ENCODE measurements at places on chromosomes 16 and 17.

DNA sequence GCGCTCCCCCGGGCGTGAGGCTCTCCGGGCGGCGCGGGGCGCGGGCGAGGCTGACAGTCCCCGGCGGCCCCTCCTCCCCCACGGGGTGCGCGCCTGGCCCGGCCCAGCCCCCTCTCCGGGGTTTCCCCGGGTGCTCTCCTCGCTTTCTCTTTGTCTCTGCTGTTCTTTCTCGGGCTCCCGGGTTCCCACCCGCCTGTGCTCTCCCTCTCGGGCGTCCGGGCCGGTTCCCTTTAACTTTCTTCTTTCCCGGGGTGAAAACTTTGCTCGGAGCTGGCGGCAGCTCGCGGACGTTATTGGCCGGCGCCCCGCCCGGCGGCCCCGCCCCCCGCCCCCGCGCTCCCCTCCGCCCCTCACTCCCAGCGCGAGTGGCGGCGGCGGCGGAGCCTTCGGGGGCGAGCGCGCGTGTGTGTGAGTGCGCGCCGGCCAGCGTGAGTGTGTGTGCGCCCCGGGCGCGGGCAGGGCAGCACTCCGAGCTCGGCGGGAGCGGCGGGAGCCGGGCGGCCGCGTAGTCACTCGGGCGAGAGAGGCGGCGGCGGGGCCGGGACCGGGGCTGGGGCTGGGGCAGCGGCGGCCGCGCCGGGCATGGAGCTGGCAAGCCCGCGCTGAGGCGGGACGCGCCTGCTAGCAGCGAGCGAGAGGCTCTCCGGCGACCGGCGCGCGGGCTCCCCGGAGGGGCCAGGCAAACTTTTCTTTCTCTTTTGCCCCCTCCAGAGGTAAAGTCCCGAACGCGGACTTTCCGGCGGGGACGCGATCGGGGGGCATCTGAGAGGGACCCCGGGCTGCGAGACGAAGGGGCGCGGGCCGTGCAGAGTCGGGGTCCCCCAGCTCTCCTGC, at the start of gene NTN1:
Gene NTN1 (plus strand): TSS at position 353 of the 834 bp plus-strand sequence. CDS start 864 bp downstream, outside the sequence.
- peak; percentile 54 for DNase-seq

- DNase-seq: no peak
These were observed 250.3 kb upstream of the CDH11 start for GRCh38 chr16:65372171-65372570.

- no peak for DNase-seq
These were observed 17.4 kb downstream of the C16orf87 start for GRCh38 chr16:46813611-46814010.

- no peak for DNase-seq
These were observed 19.7 kb upstream of the PIK3R5 start for GRCh38 chr17:8985054-8985701.

- DNase-seq: no peak
These were observed 3.0 kb downstream of the PLSCR3 start for GRCh38 chr17:7391307-7391706.

DNA sequence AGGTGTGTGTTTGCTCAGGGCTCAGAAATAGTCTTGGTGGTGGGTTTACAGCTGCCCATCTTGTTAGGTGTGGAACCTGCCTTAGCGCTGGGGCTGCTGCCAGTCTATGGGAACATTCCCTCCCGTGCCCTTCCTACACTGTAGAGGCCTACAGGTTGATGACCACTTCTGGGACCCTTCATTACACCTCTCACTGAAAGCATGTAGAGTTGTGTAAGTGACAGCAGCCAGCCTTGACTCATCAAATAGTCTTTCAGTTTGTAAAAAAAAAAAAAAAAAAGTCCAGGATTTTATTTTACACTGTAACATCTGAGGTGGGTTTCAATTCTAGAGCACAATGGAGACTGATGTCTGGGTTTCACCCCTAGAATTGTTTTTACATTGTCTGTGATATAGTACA, 193.9 kb downstream of the SPECC1 start:
- no peak for DNase-seq

DNA sequence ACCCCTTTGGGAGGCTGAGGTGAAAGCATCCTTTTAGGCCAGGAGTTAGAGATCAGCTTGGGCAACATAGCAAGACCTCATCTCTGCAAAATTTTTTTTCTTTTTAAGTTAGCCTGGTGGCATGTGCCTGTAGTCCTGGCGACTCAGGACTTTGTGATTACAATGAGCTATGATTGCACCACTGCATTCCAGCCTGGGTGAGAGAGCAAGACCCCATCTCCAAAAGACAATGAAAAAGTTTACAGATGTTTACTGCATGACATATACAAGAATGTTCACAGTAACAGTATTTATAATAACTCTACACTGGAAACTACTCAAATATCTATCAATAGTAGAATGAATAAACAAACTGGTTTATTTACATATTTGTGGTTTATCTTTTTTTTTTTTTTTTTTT, 33.1 kb upstream of the CCL22 start:
- DNase-seq: no peak

- DNase-seq: no peak
These were observed 13.4 kb downstream of the FBF1 start for GRCh38 chr17:75927286-75927922.

GRCh38 chr17:10757647-10758046, 27.8 kb upstream of the TMEM220 start:
- DNase-seq: no peak

GRCh38 chr16:14309906-14310305, 238.8 kb downstream of the MRTFB start:
- DNase-seq: no peak

GRCh38 chr17:81035521-81036196, 708 bp downstream of the BAIAP2 start:
- no peak for DNase-seq

GRCh38 chr17:81252326-81252986, 13.3 kb downstream of the NDUFAF8 start:
- DNase-seq: no peak

DNA sequence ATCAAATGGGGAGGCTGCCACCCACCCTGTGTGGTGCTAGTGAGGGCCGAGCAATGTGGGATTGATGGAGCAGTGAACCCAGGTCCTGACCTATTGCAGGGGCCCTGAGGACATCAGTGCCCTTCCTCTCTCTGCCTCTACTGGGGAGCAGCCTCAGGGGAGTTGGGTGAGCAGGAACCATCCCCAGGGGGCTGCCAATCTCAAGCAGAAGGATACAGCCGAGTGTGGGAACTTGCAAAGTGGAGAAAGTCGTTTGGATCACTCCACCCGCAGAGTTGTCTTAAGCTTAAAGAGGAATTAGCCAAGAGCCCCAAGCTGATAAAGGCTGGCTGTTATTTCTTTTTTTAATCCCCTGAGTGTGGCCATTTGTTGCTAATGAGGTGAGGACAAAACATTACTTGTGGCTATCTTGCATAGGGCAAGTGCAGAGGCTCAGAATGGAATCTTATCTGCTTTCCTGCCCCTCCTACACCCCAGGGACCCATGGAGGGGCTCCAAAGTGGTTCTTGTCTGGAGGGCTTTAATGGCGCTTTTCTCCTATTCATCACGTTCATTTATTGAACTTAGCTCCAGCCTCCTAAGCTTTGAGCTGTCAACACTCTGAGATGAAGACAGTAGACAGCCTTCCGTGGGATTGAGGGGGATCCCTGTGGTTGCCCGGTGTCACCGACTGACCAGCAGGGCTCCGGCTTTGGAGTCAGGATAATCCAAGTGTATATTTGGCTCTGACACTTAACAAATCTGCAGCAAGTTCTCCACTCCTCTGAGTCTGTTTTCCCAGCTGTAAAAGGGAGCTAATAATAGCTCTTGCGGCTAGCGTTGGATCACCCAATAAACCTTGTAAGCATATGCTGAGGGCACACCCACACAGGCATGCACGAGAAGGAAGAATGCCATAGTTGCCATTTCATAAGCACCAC, 45.1 kb downstream of the MYH11 start:
- DNase-seq: no peak

- peak; percentile 72 for DNase-seq
These were observed at the start of gene DHX58 for GRCh38 chr17:42112552-42113176. Gene DHX58, minus strand, starts transcription at chr17:42112714. Its CDS starts 822 bp downstream, at chr17:42111892.

DNA sequence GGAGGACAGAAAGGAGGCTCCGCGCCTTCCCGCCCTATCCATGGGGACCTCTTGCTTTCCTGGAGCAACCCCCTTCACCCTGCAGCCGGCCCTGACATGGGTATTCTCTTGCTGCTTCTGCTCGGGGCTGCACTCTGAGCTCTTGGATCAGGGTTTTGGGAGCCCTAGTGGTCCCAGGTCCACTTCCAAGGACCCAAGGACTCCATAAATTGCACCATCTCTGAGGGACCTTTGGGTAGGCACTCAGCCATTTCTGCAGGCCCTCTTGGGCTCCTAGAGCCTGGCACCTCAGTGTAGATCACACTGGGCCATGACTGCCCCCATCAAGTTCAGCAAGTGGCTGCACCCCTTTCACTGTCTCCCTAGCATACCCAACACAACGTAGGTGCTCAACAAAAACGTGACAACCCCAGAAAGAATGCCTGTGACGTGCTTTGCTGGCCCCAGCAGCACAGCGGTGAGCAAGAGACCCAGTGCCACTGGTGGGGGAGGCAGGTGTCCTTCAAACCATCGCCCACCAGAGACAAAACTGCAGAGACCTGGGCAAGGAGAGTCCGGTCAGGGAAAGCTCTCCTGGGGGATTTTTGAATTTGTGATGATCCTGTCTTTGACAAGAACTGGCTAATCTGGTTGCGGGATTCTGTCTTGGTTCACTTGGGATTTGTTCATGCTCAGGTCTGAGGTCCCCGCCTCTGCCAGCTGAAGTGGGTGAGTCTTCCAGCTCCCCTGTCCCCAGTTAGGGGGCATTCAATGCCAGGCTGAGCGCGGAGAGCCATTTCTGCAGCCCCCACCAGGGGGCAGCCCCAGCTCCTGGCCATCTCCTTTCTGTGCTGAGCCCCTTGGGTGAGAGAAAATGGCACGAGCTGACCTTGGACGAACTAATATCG, 2.5 kb upstream of the RAB11FIP4 start:
- DNase-seq: peak; percentile 42

GRCh38 chr16:69057400-69058378, 47.8 kb upstream of the HAS3 start:
- no peak for DNase-seq

- no peak for DNase-seq
These were observed 23.9 kb upstream of the ST6GALNAC1 start for GRCh38 chr17:76667491-76667755.

DNA sequence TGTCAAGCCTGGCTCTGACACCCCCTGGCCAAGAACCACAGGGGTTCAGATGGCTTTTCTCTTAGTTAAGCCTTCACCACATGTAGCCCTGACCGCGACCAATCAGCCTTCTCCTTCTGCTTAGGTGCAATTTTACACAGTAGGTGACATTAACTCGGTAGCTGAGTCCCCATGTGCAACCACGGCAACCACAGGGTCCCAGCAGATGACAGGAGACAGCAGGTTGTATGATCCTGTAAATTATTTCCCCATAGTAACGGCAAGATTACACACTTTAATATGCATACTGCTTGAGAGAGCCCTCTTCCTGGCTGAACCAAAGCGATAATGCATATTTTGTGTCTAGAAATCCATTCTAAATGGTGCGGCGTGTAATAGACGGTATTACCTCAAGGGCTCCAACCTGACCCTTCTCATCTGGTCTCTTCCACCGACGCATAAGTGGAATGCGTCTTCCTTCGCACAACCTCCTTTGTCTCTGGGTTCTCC, 458.7 kb upstream of the ZFHX3 start:
- no peak for DNase-seq

GRCh38 chr16:27588057-27588456, 38.1 kb downstream of the KATNIP start:
- no peak for DNase-seq

Measured in activated CD4-positive, alpha-beta T cell treated with anti-CD3 and anti-CD28 coated beads, Interleukin-2, amount 50 U/mL, for 1 hour (primary cell).